NCI-H748 treated with DMSO at 0.1 percent for 48 hours (cell line): ENCODE measurements at places on chromosomes 3 and 15.

DNA sequence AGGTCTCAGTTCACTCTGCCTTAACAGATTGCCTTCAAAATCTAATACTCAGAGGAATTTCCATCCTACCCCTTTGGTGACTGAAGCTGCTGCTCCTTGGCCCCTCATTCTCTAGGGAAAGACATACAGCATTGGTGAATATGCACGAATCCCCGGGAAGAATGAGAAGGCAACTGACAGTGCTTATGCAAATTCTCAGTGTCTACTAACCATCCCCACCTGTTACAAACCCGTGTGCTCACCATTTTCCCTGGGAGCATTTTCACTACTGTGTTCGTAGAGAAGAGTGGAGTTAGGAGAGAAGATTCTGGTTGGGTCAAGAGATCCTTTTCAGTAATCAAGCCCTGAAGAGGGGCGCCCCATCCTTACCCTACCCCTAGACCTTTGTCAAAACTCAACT, 37.7 kb downstream of the SYNM start:
- DNase-seq: no peak

DNA sequence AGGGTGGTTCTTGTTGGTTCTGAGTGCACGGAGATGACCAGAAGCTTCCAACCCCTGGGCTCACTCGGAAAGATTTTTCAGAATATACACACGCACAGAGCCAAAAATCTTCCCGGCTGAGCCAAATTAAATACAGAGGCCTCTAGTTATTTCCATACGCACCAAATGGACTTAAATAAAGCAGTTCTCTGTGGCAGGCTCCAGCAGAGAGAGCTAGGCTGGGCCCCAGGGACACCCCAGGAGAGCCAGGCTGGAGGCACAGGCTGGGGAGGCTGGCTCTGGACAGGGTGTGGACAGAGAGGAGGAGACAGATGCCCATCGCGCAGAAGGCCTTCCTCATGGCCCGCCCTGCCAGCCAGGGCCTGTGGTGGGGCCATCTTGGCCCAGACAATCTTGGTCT, 115.9 kb downstream of the IQSEC1 start:
- no peak for DNase-seq

DNA sequence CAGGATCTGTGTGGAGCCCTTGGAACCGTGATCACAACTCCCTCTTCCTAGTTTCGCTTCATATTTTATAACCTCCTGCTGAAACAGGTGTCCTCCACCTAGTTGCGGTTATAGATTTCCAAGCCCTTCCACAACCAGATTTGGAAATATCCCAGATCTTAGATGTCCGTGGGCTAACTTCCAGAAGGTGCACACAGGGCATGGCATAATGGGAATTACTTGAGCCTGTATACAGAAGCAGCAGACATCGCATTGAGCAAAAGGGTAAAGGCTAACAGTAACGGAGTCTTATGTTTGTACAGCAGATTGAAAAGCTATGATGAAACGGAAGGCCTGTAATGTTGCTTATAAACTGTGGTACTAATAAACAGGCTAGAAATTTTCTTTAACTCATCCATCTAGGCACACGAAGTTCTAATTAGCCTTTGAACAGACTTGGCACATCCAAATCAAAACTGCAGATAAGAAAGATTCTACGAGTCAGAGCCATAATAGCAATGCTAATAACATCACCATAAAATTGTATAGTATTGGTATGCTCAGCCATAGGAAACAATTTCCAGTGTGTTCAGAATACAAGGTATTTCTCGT, 1.2 kb upstream of the USF3 start:
- no peak for DNase-seq

- DNase-seq: no peak
Measured at GRCh38 chr15:63672369-63672768, 75.2 kb downstream of the FBXL22 start.

DNA sequence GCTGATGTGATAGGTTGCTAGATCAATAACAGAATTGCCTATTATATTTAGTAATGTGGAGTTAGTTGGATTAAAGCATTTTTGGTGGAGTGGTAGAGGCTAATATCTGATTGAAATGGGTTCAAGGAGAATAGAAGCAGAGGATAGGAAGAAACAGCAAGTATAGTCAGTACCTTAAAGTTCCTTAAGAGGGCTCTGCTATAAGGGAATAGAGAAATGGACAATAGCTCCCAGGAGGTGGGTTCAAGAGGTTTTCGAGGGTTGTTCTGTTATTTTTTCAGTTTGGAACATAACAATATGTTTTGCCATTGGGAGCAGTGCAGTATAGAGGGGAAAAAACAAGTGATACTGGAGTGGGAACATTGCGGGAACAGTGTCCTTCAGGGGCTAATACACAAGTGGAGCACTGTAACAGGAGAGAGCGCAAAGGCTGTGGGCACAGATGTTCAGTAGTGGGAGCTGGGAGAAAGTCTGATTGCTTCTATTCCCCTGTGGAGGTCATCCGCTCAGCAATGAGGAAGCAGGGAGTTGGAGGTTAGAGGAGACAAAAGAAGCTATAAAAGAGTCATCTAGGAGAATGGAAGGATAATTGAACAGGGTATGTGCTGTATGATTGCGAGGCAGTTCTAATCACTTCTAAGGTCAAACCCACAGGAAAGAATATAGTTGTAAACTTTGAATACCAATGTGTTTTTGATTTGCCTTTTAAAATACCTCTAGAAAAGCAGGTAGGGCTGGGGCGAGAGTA, 3.3 kb downstream of the MRPS11 start:
- DNase-seq: no peak

GRCh38 chr3:37763309-37763708, 98.4 kb upstream of the CTDSPL start:
- DNase-seq: no peak

GRCh38 chr3:74106925-74107324, 482.2 kb upstream of the PDZRN3 start:
- DNase-seq: no peak

- DNase-seq: no peak
Measured at GRCh38 chr3:150639262-150639661, 36.1 kb downstream of the SELENOT start.

- DNase-seq: no peak
Measured at GRCh38 chr3:144687862-144688261, 716.2 kb downstream of the DIPK2A start.

GRCh38 chr15:77496715-77497109, 76.0 kb downstream of the HMG20A start:
- peak; percentile 35 for DNase-seq

DNA sequence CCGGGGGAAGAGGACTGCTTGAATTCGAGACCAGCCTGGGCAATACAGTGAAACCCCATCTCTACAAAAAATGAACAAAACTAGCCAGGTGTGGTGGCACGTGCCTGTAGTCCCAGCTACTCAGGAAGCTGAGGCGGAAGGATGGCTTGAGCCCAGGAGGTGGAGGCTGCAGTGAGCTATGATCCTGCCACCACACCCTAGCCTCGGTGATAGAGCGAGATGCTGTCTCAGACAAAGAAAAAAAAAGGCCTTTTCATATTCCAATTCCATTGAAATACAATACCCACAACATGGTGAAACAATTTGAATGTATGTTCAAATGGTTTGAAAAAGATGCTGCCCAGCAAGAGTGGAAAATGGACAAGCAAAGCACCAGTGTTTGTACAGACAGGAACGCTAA, 61.8 kb upstream of the ZNF148 start:
- DNase-seq: no peak

DNA sequence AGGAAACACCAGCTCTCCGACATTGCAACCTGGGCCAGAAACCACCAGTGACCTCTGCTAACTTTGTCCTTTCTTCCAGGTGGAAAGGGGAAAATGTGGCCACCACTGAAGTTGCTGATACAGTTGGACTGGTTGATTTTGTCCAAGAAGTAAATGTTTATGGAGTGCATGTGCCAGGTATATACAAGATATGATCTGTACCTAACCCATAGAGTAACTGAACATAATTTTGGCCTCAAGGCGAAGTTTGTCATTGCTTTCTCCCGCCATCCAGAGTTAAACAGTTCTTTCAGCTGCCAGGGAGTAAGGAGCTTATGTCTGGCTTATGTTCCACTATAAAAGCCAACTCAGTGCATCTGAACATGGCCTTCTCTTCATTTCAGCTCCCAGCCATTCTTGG, 36.7 kb downstream of the HDC start:
- no peak for DNase-seq

DNA sequence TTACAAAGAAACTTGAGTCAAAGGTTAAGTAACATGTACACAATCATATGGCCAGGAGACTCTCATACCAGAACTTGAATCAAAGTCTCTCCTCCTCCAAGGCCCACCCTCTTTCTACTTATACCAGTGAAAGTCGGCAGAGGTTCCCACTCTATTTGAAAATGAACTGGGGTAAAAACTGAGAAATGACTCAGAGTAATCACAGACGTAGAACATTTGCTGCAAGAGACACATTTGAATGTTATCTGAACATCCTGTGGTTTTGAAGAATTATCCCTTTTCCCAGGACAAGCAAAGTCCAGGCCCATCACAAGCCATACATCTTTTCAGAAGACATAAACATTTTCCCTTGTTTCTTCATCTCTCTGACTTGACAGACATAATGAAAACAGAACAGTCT, 55.8 kb downstream of the SHOX2 start:
- no peak for DNase-seq

DNA sequence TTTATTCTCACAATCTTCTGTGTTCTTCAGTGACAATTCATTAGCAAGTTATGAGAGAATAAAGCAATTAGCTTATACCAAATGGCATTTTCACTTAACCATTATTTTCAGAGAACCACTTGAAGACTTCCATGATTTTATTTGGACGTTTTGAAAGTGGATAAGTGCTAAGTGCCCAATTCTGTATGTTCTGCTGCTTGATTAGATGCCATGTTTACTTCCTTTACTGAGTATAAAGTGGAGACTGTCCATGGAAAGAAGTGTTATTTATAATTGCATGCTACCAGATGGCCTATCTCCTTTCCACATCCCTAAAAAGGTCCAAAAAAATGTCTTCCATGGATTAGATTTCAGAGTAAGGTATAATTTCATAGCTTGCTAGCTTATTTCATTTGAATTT, 69.6 kb downstream of the SUMF1 start:
- DNase-seq: no peak

GRCh38 chr3:68057637-68058320, 403.4 kb upstream of the SUCLG2 start:
- no peak for DNase-seq

DNA sequence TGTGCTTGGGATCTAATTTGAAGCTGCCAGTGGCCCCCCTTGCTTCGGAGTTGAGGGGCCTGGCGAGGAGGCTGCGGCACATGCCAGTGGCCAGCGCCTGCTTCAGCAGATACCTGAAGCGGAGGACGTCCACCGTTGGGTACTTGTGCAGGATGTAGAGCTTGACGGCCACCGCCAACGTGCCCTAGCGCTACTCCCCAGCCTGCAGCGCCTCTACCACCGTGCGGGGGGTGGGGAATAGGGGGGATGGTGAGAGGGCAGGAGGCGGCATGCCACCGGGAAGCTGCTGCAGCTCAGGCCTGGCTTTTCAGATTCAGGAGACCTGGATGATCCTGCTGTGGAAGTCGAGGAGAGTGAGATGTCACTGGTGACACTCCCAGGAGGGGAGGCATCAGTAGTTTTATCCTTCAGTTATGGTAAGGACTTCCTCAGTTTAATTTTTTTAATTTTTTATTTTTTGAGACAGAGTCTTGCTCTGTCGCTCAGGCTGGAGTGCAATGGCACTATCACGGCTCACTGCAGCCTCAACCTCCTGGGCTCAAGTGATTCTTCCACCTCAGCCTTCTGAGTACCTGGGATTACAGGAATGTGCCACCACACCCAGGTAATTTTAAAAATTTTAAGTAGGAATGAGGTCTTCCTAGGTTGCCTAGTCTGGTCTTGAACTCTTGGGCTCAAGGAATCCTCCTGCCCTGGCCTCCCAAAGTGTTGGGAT, 150.6 kb upstream of the FRMD4B start:
- no peak for DNase-seq

DNA sequence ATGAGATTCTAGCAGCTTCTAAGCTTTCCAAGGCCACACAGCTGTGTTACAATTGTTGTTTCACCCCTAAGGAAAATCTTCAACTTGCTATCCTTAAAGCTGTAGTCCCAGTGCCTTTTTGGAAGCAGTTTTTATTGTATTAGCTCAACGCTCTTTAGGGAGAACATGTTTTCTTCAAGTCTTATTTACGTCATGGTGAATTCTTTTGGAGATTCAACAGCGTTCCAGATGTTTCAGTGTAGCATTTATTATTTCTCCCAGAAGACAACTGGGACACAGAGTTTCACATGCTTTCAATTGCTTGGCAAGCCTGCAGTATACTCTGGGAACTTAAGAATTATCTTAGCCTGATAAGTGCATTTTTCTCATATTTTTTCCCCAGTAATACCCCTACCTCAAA, 888.3 kb downstream of the PLOD2 start:
- no peak for DNase-seq

GRCh38 chr3:100535610-100535943, 43.2 kb downstream of the TMEM45A start:
- DNase-seq: no peak

DNA sequence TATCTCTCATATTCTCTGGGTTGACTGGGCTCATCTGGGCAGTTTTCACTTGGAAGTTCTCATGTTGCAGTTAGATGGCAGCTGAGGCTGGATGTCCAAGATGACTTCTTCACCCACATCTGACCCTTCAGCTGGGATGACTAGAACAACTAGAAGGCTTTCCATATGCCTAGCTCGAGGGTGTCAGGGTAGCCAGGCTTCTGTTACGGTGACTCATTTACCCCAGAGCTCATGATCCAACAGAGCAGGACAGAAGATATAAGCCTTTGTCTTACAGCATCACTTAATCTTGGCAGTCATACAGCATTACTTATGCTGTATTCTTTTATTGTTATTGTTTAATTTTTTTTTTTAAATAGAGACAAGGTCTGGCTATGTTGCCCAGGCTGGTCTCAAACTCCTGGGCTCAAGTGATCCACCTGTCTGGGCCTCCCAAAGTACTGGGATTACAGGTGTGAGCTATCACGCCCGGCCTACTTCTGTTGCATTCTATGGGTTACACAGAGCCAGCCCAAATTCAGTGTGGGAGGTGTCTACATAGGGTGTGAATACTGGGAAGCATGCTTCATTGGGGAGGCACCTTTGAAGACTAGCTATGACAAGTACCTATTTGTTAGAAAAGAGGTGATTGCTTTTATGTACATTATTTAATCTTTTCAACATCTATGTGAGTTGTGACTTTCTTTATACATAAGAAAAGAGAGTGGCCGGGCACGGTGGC, 10.7 kb downstream of the HMCES start:
- no peak for DNase-seq

DNA sequence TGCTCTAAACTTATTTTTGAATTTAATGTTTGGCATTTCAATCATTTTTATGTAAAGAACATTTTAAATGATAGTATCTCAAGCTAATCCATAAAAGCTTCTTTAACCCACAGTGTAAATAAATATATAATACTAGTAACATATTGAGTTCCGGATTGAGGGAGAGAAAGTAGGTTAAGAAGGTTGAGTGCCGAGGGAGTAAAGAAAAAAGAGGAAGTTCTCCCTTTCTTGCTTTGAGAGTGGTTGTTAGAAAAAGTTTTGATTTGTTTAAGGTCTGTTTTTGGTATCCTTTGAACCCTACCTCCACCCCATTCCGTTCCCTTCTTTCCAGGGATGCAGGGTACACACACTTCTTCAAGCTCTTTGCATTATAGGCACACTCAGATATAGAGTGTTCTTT, 130.8 kb downstream of the VPS8 start:
- no peak for DNase-seq

- DNase-seq: no peak
Measured at GRCh38 chr3:195094191-195094921, 176.6 kb downstream of the XXYLT1 start.
